WTC11 (cell line): ENCODE measurements at places on chromosomes 4 and X.

DNA sequence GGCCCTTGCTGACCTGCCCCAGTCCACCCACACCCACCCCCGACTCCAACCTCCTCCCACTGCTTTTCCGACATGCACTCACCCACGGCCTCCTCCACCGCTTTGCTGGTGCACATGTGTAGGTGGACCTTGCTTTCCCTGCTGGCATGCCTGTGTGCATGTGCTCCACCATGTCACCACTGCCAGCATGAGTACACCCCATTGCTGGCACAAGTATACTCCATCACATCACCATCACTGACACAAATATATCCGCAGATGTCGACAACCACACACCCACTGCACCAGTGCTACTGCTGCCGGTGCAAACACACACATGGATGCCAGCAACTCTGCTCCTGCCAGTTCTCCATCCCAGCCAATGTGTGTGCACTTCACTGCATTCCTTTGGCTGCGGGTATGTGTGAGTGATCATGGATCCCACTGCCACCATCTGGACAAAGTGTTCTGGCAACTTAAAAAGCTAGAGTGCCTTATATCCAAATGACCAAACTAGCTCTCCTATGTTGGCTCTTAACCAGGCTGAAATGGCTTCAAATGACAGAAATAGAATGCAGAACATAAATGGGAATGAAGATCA is 1072.3 kb downstream of the RAPGEF2 start:
- no peak for DNase-seq

DNA sequence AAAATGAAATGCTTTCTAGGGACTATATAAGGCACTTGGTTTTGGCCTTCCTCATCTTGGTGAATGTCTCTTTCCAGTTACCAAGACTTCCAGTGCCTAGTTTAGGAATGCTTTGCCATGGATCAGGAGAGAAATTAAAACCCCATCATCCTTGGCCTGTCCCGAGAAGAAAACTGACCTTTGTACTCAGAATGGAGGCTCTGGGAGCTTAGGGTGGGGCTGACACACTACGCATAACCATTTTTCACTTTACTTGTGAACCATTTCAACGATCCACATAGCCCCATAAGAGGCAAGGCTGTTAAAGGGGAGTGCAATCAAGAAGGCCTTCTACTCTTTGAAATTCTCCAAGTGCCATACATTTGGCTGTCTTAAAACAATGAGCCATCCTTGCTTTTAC is 26.7 kb upstream of the ZCCHC13 start:
- no peak for DNase-seq

DNA sequence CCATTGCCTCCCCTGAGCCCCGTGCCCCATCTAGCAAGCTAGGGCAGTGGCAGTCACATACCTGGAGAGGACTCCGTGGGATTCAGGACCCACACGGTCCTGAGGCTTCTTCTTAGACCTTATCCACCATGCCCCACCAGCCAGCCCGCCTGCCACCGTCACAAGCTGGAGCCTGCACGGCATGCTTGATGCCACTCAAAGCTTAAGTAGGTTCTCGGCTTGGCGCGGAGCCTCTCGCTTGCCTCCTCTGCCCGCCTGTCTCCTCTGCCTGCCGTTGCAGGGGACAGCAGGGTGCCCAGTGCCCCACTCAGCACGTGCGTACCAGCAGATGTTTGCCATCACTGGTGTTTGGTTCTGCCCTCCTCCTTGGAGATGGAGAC is 14.1 kb downstream of the PSAPL1 start:
- DNase-seq: no peak

DNA sequence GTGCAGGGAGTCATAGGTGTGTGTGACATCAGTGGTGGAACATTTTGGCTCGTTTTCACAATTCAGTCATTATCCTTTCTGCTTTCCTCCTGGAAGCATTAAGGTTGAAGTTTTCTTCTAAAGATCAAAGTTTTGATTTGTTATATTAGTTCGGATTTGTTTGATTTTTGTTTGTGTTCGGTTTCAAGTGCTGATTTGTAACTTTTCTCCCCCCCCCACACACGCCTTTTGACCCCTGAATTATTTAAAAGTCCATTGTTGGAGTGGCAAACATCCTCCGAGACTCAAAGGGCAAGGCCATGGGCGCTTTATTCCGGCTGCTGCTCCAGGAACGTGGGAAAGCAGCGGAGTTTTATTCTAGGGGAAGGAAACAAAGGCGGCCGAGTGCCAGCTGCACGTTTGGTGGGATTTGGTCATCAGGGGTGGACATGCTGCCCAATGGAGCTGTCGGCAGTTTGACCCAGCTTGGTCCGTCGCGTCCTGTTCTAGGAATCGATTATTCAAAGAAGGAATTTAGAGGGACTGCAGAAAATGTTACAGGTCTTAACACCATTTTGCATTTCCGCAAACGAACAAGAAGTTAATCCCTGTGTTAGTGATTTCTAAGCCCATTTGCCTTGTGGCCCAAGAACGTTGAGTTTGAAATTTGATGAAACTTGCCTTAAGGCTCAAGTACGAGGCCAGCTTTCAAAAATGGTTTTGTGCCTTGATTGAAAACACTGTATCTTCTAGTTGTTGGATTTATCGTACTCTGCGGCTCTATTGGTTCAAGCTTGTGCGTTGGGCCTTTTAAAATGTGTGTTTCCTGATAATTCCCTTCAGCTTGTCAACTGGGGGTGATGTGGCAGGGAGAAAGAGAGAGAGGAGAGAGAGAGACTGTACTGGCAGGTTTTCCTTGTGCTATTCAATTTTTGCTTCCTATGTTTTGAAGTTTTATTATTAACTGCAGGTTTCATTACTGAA is 565 bp upstream of the ZNF41 start:
- peak; percentile 14 for DNase-seq

DNA sequence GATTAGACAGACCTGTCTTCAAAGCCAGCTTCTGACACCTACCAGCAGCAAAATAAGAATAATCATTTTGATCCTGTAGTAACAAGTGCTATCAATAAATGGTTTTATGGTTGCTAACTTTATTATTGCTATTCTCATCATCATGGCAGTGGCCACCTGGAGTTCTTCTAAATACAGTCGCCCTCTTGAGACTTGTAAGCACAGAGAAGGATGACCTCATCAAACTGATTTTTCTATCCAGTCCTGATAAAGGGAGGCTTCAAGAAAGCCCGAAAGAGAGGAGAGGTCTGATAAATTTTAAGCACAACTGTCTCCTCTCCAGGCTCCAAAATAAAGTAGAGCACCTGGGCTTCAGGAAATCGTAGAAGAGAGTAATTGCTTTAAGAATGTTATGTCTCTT is 286.4 kb downstream of the USP46 start:
- DNase-seq: no peak

DNA sequence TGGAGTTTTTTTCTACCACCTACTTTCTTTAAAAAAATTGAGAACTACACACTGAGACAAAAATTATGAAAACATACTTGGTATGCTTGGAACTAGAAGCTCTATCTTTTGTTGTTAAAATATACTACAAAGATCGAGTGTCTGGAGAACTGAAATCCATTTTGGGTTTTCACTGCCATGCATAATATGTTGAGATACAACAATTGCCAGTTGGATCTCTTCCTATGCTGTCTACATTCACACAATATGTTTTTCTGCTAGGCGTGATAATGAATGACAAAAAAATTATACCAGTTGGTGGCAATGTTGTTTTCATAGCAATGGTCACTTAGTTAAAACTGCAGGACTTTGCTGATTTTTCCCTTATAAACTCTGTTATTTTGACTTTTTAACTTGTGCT is 605.4 kb upstream of the LCORL start:
- no peak for DNase-seq

GRCh38 chr4:8305851-8306471 is 36.4 kb downstream of the HTRA3 start:
- DNase-seq: peak; percentile 26

GRCh38 chr4:142352712-142353111 is 493.4 kb downstream of the INPP4B start:
- no peak for DNase-seq

DNA sequence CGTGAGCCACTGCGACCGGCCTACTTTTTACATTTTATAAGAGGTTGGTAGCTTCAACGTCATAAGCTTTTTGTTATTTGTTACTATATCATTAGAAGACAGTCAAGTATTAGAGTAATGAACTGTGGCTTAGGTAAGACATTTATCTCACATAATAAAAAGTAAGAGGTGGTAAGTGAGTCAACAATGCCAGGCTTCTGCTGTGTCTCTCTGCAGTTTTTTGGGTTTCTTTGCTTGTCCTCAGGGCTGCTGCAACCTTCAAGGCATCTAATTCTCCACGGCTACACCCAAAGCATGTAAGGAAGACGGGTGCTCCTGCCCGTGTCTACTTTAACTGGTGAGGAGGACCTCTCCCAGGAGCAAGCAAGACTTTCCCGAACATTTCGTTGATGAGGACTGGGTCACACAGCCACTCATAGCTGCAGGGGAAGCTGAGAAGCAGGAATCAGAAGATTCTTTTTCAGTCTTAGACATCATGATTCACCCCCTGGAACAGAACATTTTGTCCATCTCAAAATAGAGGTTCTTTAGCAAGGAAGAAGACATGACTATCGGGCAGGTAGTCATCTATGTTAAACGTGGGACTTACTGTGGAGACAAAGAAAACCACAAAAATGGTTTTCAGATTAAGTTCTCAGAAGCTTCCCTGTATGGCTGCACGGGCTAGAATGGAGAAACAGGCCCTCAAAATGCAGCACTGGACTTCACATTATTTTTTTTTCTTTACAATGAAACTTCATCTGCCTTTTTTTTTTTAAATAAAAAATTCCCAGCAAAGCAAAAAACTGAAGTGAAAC is 13.0 kb upstream of the RHOH start:
- no peak for DNase-seq

DNA sequence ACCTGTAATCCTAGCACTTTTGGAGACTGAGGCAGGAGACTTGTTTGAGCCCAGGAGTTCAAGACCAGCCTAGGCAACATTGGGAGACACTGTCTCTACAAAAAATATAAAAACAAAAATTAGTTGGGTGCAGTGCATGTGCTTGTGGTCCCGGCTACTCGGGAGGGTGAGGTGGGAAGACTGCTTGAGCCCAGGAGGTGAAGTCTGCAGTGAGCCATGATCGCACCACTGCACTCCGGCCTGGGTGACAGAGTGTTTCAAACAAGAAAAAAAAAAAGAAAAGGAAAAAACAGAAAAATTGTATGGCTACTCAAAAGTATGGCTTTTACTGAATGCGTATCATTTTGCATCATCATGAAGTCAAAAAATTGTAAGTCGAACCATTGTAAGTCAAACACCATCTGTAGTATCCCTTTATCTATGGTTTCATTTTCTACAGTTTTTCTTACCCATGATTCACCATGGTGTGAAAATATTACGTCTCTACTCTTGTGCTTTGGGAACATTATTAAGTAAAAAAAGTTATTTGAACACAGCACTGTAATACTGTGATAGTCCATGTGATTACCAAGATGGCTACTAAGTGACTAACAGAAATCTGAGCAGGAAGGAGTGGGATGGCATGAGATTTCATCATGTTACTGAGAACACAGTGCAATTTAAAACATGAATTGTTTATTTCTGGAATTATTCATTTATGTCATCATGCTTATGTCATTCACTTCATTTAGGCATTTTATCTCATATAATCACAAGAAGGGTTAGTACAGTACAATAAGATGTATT is 26.5 kb upstream of the MANBA start:
- no peak for DNase-seq

GRCh38 chrX:66676990-66677389 is 38.1 kb upstream of the EDA2R start:
- no peak for DNase-seq
